K562 (cell line): ENCODE measurements at places on chromosomes 2 and 18. TPM values are rescaled to one million over a fixed set of nuclear protein-coding genes. Genes with fewer than 3 reads are reported as not detected.

The FLACC1 gene
- 0.20 and 0.35 TPM in 2 replicates for total RNA-seq

The CFAP65 gene
- total RNA-seq, result not detected in 2 replicates

The APOB gene
- total RNA-seq, result 0.73 and 1.4 TPM in 2 replicates

The ABCG5 gene
- not detected in 2 replicates for total RNA-seq

The RAX gene
- not detected in 2 replicates for total RNA-seq

The FKBP1B gene
- total RNA-seq, result 1.6 and 2.4 TPM in 2 replicates

The MC5R gene
- total RNA-seq, result not detected in 2 replicates

The MTX2 gene
- total RNA-seq, result 70.2 and 70.4 TPM in 2 replicates

The NLRC4 gene
- total RNA-seq, result 0.07 TPM in 1 of 2 replicates, not detected in the other

The SCN7A gene
- total RNA-seq, result 0.04 and 0.07 TPM in 2 replicates

The SRD5A2 gene
- not detected in 2 replicates for total RNA-seq

The ESPNL gene
- 0.04 and 0.09 TPM in 2 replicates for total RNA-seq

The ABCG8 gene
- not detected in 2 replicates for total RNA-seq

The PXDN gene
- total RNA-seq, result 0.49 and 0.94 TPM in 2 replicates

The PAX3 gene
- not detected in 2 replicates for total RNA-seq

The TMEM178A gene
- not detected in 2 replicates for total RNA-seq

The SERPINB12 gene
- not detected in 2 replicates for total RNA-seq

The MATN3 gene
- not detected in 2 replicates for total RNA-seq

The TIGD1 gene
- total RNA-seq, result 7.0 and 7.1 TPM in 2 replicates

The CACNB4 gene
- total RNA-seq, result 0.04 and 0.16 TPM in 2 replicates

The UPP2 gene
- not detected in 2 replicates for total RNA-seq

The G6PC2 gene
- 0.13 TPM in 1 of 2 replicates, not detected in the other for total RNA-seq
